ENCODE measurements at places on chromosomes 2 and 18.

DNA sequence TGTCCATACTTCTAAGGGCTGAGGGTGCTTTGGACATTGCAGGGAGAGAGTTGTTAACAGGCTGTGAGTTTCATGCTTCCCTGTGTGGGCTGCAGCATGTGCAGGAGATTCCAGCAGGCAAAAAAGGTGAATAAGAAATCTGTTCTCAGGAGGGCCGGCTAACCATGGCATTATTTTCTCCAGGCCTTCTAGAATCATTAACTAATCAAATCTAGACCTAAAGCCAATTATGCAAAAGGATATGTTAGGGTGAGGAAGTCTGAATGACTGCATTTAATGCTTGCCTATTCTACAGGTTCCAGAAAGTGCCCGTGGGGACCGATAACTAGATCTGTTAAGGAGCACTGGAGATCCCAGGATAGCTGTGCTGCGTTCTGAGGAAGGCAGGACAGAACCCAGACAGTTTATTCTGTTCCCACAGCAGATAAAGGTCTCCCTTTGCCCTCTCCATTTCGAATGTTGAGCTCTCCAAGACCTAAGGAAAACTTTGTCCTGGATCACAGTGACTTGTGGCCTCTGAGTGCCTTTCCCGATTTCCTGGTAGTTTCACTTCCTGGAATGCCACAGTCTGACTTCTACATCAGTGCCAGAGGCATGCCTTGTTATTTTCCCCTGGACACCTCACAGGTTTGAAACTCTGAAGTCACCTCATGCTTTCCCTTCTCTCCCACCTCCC, 50.0 kb upstream of the ZFP36L2 start:
- no peak for DNase-seq

DNA sequence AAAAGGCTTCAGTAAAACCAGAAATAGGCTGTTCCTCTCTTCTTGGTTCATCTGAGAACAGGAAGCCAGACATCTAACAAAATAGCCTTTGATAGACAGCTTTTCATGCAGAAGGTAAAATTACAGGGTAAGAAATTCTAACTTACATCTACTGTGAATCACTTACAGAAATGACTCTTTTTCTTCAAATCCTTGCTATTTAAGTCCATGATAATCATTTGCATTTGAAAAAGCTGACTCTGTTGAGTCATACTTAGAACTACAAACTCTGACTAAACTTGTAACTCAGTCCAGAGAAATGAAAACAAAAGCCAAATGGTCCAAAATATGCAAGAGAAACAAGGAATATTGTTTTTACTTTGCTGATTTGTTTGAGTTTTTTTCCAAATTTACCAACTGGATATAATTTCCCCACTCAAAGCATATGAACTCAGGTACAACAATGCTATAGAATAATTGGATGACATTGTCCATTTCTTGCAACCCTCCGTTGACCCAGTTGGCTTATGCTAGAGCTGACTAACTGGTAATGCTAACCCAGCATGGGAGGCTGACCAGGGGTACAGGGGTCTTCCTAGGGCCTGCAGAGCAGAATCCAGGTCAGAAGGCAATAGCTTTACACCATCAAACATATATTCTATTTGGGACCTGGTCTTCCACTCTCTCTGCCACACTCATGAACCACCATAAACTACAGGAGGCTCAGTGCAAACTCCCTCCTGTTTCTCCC, 18.8 kb upstream of the MREG start:
- no peak for DNase-seq

GRCh38 chr2:226584518-226585055, 215.0 kb downstream of the IRS1 start:
- DNase-seq, result no peak

- no peak for DNase-seq
Measured at GRCh38 chr2:181570833-181571661, 85.9 kb downstream of the CERKL start.

- no peak for DNase-seq
Measured at GRCh38 chr2:189407281-189408209, 33.7 kb upstream of the WDR75 start.

- no peak for DNase-seq
Measured at GRCh38 chr2:27509326-27509725, 12.7 kb downstream of the GCKR start.

GRCh38 chr2:118312969-118313756, 224.9 kb downstream of the INSIG2 start:
- DNase-seq, result no peak

- no peak for DNase-seq
Measured at GRCh38 chr2:227124811-227125210, 39.2 kb downstream of the COL4A4 start.

DNA sequence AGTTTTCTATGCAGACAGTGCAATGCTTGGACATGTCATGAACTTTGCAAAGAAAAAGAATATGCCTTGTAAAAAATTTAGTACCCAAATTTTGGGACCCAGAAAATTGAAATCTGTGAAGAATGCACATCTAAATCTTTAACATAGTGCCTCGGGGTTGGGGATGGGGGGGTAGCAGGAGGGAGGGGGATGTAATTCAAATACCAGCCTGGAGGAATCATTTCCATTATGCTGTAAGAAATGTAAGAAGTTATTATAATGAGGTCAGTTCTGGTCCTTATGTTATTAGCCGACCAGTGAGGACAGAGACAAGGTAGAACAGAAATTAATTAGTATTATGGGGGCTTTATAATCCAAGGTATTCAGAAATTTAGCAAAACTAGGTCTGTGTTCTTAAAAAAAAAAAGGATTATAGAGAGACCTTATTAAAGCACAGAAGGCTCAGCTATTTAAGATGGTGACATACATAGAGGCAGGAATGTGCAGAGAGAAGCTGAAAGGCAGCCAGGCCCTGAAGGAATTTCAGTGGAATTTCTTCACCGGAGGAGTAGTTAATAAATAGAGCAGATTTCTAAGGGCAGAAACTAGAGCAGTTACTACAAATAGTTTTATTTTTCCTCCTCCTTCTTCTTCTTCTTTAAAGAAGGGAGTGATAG, 89.0 kb upstream of the RBMS1 start:
- DNase-seq, result no peak

- no peak for DNase-seq
Measured at GRCh38 chr18:67117804-67118203, 398.7 kb downstream of the DSEL start.

- DNase-seq, result no peak
Measured at GRCh38 chr18:57077786-57078552, 68.9 kb upstream of the BOD1L2 start.

DNA sequence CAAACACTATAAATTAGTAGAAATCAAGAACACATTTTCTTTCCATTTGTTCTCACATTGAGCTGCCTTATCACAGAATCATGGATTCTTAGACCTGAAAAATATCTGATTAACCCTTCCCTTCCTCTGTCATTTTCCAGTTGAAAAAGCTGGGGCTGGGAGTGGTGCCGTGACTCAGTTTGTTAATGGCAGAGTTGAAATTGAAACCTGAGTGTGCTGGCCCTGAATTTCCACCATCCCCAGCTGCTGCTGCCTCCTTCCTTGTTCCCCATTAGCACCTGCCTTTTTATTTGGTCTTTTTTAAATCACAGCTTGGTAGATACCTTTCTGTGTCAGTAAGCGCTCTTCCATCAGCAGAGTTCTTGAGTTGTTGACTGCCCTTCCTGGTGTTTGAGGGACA, 10.6 kb downstream of the FARP2 start:
- no peak for DNase-seq

DNA sequence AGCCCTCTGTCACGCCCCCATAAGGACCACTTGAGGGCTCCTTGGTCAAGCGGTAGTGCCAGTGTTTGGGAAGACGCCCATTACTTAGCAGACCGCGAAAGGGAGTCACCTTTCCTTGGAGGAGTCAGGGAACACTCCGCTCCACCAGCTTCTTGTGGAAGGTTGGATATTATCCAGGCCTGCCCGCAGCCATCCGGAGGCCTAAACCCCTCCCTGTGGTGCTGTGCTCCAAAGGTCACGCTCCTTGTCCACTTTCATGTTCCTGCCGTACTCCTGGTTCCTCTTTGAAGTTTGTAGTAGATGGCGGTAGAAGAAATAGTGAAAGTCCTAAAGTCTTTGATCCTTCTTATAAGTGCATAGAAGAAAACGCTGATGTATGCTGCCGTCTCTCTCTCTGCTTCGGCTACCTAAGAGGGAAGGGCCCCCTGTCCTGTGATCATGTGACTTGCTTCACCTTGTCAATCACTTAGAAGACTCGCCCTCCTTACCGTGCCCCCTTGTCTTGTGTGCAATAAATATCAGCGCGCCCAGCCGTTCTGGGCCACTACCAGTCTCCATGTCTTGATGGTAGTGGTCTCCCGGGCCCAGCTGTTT, 1.7 kb upstream of the CATIP start:
- no peak for DNase-seq

DNA sequence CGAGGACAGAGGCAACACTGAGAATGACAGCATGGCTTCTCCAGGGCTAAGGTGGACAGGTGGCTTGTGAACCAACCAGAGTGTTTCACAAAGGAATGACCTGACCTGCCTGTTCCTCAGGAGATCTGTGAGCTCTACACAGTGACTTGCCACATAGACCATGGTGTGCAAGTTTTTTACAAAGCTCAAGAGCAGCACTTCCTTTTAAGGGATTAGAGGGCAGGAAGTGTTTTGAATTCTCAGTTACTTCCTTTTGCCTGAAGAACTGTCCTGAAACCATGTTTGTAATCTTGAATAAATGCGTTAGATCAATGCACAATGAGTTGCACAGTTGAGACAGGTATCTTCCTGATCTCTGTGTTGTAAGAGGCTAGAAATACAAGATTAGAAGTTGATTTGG, 421.9 kb downstream of the THSD7B start:
- DNase-seq, result no peak

GRCh38 chr18:43022874-43023273, 92.6 kb downstream of the RIT2 start:
- no peak for DNase-seq
